ENCODE measurements at places on chromosomes 1 and 21.

- no peak for DNase-seq
These were observed 9.3 kb upstream of the RPE65 start for GRCh38 chr1:68459091-68459490.

DNA sequence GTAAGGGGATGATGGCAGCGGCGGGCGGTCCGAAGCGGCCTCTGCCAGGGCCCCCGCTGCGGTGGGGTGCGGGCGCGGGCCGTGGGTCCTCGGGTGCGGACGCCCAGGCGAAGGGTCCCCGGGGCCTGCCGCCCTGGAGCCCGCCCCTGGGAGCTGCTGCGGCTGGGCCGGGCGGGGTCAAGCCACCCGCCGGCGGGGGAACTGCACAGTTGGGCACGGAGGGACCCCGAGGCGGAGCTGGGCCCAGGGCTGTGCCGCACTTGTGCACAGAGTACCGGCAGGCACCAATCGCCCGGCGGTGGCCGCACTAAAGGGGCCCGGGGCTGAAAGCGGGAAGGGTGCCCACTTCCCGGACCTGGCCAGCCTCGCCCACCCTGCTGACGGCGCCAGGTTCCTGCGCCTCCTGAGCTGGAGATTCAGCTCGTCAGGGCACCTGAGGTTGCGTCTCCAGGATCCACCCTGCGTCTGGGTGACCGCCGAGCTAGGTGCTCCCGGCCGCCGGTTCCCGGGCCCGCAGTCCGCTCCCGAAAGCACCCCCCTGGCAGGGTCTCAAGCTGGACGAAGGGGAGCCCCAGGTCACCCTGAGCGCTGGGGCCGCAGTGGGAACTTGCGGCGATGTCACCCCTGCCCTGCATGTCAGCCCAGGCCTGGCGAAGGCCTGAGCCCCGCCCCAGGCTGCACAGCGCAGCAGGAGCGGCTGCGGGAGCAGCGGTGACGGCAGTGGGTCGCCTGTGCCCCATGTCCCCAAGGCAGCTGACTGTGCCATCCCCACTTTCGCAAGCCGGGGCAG, 56.7 kb upstream of the ETV3 start:
- DNase-seq = no peak

DNA sequence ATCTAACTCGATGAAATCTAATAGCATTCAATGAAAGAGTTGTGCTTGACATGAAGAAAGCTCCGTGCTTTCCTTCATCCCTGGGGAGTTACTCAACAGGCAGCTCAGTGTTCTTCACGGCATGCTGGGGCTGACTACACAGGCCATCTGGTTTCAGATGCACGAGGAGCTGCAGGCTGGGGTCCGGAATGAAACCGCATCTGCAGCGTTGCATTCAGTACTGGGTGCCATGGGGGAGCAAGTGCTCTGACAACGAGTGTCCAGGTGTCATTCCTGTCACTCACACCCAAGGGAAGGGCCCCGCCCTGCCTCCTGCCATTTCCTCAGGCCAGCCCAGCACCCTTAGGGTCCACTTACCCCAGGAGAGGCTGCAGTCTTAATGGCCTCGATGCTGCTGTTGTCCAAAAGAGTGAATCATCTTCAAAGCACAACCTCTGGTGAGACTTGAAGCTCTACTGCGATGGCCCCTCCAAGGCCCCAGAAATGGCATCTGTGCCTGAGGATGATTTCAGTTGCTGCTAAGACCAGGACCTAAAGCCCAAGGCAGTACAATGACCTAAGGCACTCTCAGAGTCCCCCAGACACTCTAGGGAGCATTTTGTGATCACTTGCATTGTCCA, 61.4 kb downstream of the STUM start:
- no peak for DNase-seq

- DNase-seq = peak; percentile 34
These were observed 12.7 kb upstream of the HYI start for GRCh38 chr1:43466403-43466802.

DNA sequence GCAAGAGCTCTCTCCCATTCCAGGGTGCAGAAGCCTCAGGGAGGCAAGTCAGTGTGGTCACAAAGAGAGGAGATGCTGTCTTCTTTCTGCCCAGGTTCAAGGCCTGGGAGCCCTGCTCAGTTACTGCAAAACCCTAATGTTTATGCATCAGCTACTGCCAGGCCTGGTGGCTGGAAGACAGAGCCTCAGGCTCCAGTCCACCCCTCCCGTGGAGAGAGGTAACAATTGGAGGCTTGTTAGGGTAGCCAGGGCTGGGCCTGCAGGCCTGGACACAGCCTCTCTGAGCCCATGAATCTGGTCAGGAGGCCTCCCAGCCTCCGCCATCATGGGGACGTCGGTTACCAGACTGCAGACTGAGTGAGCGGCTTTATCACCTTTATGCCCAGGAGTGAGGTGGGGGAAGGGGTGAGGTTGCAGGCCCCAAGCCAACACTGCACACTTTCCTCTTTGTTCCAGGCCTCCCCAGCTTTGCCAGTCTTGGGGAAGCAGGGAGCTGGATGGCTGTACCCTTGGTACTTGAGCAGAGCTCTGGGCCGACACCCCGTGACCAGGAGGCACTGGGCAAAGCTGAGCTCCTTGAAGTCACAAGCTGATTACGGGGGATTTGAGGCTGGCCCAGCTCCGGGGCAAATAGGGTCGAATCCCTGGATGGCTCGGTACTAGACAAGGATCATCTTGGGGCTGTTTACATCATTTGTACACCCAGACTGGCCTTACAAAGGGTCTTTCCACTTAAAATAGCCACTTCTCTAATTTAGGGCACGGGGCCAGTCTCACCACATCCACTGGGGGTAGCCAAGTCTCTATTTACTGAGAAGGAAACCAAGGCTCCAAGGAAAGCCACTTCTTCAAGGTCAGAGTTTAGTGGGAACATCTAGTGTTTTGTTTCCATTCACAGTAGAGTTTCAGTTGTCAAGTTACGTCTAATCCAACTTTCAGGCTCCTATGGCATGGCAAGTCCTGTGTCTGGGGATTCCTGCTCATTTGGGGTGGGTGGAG, 5.2 kb downstream of the SLC2A1 start:
- peak; percentile 38 for DNase-seq

GRCh38 chr21:26374817-26375216, 198.3 kb downstream of the CYYR1 start:
- no peak for DNase-seq

- DNase-seq = no peak
These were observed 12.6 kb upstream of the IPO9 start for GRCh38 chr1:201816309-201816854.

- DNase-seq = no peak
These were observed 1609.6 kb upstream of the B3GALT2 start for GRCh38 chr1:194795917-194796593.

DNA sequence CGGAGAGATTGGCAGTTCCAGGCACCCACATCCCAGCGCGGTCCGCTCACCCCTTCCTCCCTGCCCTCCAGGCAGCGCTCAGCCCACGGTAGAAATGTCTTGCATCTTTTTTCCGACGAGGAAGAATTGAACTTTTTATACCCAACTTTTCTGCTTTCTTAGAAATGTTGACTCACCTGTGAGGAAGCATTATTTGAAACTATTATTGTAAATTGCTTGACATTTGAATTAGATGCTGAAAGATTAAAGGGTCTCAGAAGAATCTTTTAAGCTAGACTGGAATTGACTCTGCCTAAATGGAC, 912 bp upstream of the SIPA1L2 start:
- no peak for DNase-seq

DNA sequence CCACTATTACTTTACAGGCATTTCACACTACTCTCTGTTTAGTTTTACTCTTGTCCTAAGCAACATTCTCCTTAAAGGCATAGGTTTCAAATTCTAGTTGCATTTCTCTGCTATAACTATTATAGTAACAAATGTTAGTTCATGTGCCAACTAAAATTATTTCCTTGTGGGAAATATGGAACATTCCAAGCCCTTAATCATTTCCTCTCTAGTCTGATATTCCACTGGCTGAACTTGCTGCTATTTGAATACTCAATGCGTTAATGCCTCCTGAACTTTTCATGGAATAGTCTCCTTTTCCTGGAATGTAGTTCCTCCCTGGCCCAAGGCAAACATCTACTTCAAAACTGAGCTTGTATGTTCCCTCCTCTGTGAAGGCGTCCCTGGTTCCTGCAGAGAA, 19.3 kb upstream of the TBX19 start:
- peak; percentile 17 for DNase-seq

GRCh38 chr1:27004471-27005165, 8.0 kb downstream of the TENT5B start:
- no peak for DNase-seq

- peak; percentile 56 for DNase-seq
These were observed 20.6 kb downstream of the JUN start for GRCh38 chr1:58763214-58763613.

DNA sequence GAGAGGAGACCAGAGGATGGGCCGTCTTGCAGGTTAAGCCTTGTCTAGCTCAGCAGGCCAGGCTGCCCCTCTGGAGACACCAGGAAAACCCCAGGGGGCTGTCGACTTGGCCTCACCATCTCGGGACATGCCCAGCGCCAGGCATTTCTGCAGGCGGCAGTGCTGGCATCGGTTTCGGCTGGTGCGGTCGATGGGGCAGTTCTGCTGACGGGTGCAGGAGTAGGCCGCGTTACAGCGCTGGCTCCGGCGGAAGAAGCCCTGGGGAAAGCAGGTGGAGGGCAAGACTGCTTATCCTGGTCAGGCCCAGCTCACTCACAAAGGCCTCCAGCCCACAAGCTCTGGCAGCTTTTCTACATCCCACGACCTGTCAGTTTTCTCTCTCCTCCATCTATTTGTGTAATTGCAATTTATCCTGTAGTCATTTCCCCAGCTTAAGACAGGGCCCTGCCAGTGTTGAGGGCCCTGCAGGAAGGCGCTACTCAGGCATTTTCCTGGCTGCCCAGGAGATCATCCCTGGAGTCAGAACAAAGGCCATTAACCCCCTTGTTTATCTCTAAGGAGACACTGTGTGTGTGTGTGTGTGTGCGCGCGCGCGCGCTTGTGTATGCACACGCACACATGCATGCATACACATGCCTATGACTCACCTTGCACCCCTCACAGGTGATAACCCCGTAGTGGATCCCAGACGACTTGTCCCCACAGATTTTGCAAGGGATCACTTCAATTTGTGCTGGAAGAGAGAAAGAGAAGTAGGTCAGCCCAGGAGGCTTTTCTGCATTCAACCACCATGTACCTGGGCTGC, 11.5 kb upstream of the LINGO4 start:
- no peak for DNase-seq

DNA sequence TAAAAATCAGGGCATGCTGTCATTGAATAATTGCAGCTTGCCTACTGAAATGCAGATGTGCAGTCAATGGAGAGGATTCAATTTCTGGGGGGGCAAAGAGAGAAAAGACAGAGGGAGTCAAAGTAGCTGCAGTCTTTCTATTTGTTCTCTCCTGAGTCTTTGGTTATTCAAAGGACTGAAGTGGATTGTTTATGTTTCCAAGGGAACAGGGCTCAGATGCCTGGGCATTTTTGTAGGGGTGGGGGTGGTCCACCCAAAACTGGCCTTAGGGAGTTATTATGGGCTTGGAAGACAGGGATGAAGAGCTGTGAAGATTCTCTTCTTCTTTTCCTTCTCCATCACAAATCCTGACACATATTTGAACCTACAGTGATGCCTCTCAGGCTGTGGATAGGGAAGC, 408.8 kb upstream of the DAB1 start:
- DNase-seq = no peak

GRCh38 chr1:217274927-217275654, 355.8 kb downstream of the GPATCH2 start:
- peak; percentile 59 for DNase-seq

- peak; percentile 58 for DNase-seq
These were observed 20.2 kb downstream of the B3GALT5 start for GRCh38 chr21:39632796-39633442.

DNA sequence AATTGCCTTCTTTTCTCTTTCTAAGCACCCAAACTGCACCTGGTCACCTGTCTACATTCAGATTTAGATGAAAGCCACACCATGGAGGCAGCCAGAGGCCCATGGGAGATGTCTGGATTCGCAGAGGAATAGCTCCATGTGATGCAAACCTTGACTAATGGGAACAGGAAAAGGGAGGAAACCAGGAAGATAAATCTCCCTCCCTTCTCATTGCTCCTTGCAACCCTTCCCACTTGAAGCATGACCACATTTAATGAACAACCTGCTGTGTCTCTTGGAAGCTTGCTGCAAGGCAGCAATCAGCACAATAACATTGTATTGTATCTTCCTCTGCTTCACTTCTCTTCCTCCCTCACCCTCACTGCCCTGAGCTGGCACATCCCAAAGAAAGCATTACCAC, 42.6 kb upstream of the KLF17 start:
- no peak for DNase-seq

DNA sequence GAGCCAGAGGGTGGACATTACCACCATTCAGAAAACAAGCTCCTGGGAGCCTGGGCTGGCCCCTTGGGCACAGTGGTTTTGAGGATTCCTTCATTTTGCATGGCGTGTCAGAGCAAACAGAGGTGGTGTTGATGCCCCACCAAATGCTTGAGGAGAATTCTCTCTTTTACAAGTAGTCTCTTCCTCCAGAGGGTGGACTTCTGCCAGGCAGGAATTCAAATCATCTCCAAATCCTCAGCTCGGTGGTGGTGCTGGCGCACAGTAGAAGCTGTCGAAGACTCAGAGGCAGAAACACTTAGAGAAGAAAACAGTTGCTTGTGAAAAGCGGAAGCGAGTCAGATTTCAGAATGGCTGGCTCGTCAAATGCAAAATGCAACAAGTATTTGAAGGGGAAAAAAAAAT, 3.4 kb upstream of the CHI3L1 start:
- no peak for DNase-seq

DNA sequence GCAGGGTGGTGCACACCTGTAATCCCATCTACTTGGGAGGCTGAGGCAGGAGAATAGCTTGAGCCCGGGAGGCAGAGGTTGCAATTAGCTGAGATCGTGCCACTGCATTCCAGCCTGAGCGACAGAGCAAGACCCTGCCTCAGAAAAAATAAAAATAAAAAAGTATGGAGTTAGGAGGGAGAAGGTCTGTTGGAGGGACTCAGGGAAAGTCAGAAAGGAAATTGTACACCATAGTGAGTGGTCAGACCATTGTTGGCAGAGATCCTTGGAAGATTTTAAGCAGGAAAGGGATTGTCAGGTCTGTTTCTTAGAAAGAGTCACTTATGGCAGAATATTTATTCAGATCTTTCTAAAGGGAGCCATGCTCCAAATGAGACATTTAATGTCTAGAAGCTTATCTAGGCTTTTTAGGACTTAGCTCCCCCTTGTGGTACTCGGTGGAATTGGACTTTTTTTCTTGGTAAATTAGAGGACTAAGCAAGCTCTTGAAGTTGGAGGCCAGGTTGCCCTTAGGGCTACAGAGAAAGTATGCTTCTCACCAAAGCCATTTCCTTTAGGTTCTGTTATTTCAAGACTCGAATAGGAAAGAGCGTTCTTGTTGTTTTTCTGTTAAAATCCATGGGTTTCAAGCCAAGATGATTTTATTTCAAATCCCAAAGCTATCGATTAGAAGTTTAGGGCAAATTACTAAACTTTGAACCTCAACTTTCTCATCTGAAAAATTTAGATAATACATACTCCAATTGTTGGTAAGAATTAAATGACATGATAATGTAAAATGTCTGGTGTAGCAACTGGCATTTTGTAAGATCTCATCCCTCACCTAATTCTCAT, 16.5 kb downstream of the MIA3 start:
- peak; percentile 92 for DNase-seq

GRCh38 chr1:164638492-164639202, 79.7 kb downstream of the PBX1 start:
- DNase-seq = peak; percentile 33
